Liver (tissue), 10 donors: ENCODE measurements at places on chromosomes 3 and 15.

GRCh38 chr3:4478261-4478660 is 11.2 kb upstream of the SUMF1 start:
- no peak for DNase-seq

DNA sequence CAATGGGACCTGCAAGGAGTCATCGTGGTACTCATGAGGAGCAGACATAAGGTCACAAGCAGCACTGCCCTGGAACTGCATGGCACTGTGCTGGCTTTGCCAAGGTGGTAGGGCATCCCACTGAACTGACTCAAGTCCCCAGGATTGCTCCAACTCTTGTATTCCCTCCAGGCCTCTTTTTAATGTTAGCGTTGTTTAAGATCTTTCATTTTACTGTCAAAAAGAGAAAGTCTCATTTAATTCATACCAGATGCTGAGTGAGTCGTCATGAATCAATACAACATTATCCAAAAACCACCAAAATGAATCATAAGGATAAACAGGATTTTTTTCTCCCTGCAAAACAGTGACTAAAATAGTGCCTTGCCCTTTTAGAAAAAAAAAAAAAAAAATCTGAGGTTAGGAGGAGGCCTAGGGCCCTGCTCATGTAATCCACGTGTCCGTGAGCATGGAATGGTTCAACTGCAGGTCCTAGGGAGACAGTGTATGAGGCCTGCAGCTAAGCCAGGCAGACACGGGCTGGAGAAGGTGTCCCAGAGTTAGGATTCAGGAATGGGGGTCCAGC is 36.7 kb upstream of the BLM start:
- DNase-seq = no peak

DNA sequence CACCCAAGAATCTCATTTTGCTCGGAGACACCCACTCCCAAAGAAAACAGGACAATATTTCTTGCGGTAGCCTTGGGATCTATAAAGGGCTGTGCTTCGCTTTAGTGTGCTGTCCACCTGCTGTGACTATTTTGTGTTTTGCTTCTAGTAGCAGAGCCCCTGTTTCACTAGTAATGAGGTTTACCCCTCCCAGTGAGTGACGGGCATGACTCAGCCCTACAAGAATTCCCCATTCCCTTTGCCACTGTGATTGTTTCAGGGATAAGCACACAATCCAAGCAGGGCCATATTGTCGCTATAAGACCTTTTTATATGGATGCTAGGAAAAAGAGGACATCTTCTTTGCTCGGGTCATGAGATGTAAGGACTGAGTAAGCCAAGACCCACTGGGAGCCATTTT is 62.5 kb upstream of the FOXB1 start:
- DNase-seq = no peak

DNA sequence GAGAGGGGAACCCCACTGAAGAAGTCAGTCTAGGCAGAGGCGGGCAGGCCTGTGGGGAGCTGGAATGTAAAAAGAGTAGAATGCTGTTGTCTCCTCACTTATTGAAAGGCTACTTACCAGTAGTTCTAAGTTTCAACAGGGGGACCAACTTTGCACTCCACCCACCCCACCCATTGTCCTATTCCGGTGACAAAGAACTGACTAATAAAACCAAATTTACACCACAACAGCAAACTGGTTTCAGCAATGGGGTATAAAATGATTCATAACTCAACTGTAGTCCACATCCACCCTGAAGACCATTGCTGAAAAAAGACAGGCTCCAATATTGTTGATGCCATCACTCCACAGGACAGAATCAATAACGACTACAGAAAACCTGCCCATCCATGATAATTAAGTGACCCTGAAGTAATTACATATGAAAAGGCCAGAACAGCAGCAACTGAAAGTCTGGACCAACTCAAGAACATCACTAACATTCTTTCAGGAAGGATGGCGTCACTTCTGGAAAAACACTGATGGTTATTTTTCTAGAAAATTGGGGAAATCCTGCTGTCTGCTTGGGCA is 80.2 kb downstream of the ABI3BP start:
- DNase-seq = no peak

GRCh38 chr3:124316034-124316287 is 324.0 kb upstream of the ROPN1 start:
- no peak for DNase-seq

DNA sequence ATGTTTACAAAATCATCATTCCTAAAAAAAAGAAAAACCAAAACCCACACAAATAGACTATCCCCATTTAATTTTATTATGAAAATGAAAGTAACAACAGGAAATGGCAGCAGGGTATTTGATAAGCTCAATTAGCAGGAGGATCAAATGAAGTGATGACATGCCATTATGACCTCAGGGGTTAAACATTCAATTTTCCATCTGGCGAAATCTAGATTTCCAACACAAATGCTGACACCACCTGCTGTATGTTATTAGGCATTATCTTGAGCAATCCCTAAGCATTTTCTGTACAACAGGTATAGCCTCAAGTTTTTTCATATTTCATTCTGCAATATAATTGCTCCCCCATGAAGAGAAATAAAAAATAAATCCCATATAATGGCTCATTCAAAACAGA is 57.1 kb downstream of the SHQ1 start:
- DNase-seq = no peak
